Activated T-helper 2 cell treated with anti-CD3 and anti-CD28 coated beads, Interferon-gamma antibody, Interleukin-2, Interleukin-4, amounts not matched to agents 10 μg/mL and 5 μg/mL and 100 μg/mL, durations not matched to agents 14 hours and 24 hours and 36 hours (primary cell): ENCODE measurements at places on chromosomes 7 and 10.

DNA sequence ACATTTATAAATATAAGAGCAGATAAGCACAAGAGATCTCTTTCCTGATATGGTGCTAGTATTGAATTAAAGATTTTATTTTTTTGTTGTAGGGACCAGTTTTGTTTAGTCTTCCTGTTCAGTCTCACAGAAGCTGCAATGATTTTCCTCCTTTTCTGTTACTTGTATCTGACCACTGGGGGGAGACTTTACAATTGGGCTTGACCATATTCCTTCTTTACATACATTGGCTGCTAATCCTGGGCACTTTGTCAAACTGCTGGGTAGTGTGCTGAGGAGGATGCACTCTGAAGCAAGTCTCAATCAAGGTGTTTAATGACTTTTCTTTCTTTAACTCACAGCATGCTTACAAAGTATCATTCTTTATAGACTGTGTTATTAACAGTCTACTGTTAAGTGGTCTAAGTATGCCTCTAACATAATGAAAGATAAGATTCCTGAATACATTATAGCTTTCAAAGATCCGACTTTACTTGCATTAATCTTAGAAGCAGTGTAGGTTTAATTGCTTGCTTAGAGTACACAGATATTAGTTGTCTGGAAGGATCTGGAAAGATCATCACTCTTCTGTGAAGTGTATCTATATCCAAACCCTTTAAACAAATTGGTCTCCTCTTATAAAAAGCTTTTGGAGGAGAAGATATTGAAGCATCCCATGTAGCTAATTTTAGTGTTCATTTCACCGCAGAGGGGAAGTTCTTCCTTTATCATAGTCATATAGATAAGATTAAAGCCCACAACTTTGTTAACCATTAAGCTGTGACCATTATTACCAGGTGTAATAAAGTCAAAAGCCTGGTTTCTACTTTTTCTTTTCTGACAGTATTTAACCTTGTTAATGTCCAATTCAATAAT lies 3.1 kb downstream of the PALS2 start:
- H3K4me3 ChIP-seq, result peak overlapping the region; percentile 28
- H3K27me3 ChIP-seq, result peaks cover 14% of the 10 kb centered on the region
- peaks cover 5% of the 10 kb centered on the region for H3K36me3 ChIP-seq
- no peak for DNase-seq
- no peak overlapping the region for H3K27ac ChIP-seq

GRCh38 chr7:150516956-150517745 lies 2.5 kb downstream of the GIMAP7 start:
- DNase-seq, result no peak
- peaks cover 42% of the 10 kb centered on the region for H3K4me1 ChIP-seq
- H3K36me3 ChIP-seq, result peaks cover 31% of the 10 kb centered on the region
- H3K27me3 ChIP-seq, result no peaks in the 10 kb centered on the region
- peak overlapping the region; percentile 72 for H3K27ac ChIP-seq
- H3K4me3 ChIP-seq, result peak overlapping the region; percentile 89

DNA sequence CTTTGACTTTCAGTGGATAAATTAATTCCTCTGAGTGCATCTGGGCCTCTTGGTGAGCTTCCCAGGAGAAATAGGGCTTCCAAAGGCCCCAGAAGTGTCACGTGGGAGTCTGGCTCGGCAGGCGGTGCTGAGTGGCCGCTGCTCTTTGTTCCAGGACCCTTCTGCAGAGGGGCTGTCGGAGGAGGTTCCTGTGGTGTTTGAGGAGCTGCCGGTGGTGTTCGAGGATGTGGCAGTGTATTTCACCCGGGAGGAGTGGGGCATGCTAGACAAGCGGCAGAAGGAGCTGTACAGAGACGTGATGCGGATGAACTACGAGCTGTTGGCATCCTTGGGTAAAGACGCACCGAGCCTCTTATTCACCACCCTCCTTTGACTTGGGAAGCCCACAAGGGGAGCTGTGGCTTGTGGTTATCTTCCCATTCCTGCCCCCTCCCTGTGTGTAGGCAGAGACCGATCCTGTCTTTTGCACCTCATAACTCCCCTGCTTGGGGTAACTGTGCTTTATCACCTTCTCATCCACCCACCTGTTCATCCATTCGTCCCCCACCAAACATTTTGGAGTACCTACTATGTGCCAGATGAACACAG lies 11.9 kb downstream of the ZNF862 start:
- DNase-seq, result no peak
- no peaks in the 10 kb centered on the region for H3K27me3 ChIP-seq
- no peak overlapping the region for H3K4me3 ChIP-seq
- H3K36me3 ChIP-seq, result peaks cover 32% of the 10 kb centered on the region

GRCh38 chr7:20030915-20031362 lies 186.2 kb downstream of the MACC1 start:
- no peak overlapping the region for H3K4me3 ChIP-seq
- no peak overlapping the region for H3K27ac ChIP-seq
- no peaks in the 10 kb centered on the region for H3K4me1 ChIP-seq
- H3K27me3 ChIP-seq, result no peaks in the 10 kb centered on the region

DNA sequence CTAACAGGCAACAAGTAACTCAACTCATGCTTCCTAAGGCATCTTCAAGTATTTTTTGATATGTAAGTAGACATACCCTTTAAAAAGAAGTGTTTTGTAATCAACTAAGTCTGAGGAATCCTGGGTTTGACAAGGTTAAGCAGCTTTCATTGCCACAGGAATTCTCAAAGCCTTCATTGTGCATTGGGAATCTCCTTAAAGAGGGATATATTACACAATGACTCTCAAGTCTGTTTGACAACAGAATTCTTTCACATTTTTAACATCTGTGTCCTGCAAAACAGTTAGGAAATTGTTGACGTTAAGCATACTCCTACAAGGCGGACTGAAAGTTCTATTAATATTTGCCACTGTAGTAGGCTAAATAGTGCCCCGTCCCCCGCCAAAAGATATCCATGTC lies 71.4 kb downstream of the SGMS1 start:
- DNase-seq, result no peak
- peaks cover 5% of the 10 kb centered on the region for H3K4me1 ChIP-seq
- no peak overlapping the region for H3K4me3 ChIP-seq
- no peak overlapping the region for H3K27ac ChIP-seq

- H3K4me1 ChIP-seq, result peaks cover 77% of the 10 kb centered on the region
- H3K27ac ChIP-seq, result no peak overlapping the region
- H3K4me3 ChIP-seq, result no peak overlapping the region
- no peaks in the 10 kb centered on the region for H3K27me3 ChIP-seq
- peaks cover 93% of the 10 kb centered on the region for H3K36me3 ChIP-seq
These were observed 72.5 kb upstream of the GSDME start for GRCh38 chr7:24829787-24830186.
